ENCODE measurements at places on chromosomes 5 and 9.

DNA sequence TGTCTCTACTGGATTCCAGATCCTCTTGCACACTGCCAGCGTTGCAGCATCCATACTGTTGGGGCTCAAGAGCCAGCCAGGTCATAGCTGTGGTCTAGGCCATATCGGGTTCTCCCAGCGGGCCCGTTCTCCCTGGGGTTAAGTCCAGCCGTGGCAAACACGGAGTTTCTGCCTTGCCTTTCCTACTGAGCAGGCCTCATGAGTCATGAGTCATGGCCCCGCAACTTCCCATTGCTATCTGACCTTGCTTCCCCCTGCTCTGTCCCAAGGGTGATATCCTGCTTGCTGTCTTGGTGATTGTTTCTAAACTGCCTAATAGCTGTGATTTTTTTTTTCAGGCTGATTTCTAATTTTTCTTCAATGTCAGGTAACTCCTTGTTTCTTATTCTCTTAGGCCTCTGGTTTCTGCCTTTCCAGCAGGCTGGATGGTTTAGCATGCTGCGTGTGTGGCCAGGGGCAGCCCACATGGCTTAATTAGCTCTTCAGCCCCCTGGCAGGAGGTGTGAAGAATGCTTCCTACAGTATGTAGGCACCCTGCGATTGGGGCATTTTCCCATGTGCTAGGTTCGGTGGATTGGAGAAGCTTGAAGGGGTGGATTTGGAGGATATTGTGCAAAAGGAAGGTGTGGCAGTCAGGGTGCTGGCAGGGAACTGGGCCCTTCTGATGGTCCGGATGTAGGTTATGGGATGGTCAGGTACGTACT, 18.7 kb downstream of the DAPK1 start:
- no peaks in the 10 kb centered on the region for H3K4me1 ChIP-seq
- H3K27ac ChIP-seq, result no peak overlapping the region
- no peak overlapping the region for H3K4me3 ChIP-seq
- H3K27me3 ChIP-seq, result no peaks in the 10 kb centered on the region

- no peaks in the 10 kb centered on the region for H3K27me3 ChIP-seq
- peaks cover 6% of the 10 kb centered on the region for H3K4me1 ChIP-seq
- H3K4me3 ChIP-seq, result no peak overlapping the region
- no peaks in the 10 kb centered on the region for H3K36me3 ChIP-seq
- H3K27ac ChIP-seq, result no peak overlapping the region
Observed at GRCh38 chr9:22173908-22174307, 164.8 kb upstream of the CDKN2B start.

- H3K4me1 ChIP-seq, result no peaks in the 10 kb centered on the region
- no peaks in the 10 kb centered on the region for H3K27me3 ChIP-seq
- no peak overlapping the region for H3K27ac ChIP-seq
- H3K4me3 ChIP-seq, result no peak overlapping the region
- DNase-seq, result no peak
Observed at GRCh38 chr5:81161012-81161601, 72.0 kb upstream of the CKMT2 start.

DNA sequence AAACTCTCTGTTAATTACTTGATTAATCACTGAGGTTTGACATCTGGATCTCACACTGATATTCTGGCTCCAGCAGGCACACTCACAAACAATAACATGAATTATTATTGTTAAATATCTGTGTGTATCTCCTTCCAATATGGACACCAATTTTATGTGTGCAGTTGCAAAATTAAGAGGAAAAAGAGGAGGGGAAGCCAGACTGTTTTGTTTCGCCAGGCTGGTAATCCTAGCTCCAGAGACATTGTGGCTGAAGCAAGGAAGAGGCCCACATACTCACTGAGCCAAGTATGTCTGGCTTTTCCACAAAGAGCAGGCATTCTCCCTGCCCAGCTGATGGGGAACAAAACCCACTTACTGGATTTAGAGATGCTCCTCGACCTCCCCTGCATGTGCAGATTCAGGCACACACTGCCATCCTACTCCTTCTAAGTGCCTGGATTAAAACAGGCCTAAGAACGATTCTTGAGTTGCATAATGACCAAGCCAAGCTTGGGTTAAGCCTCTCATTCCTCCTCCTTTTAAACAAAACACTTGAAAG, 181.9 kb downstream of the ESM1 start:
- H3K4me3 ChIP-seq, result no peak overlapping the region
- no peaks in the 10 kb centered on the region for H3K27me3 ChIP-seq
- DNase-seq, result no peak

- no peaks in the 10 kb centered on the region for H3K36me3 ChIP-seq
- H3K4me3 ChIP-seq, result no peak overlapping the region
- no peaks in the 10 kb centered on the region for H3K27me3 ChIP-seq
- no peaks in the 10 kb centered on the region for H3K4me1 ChIP-seq
- no peak for DNase-seq
- H3K27ac ChIP-seq, result no peak overlapping the region
Observed at GRCh38 chr5:68722357-68722756, 371.5 kb upstream of the SLC30A5 start.

- H3K4me1 ChIP-seq, result no peaks in the 10 kb centered on the region
- no peak overlapping the region for H3K4me3 ChIP-seq
- no peak for DNase-seq
Observed at GRCh38 chr5:152855441-152855840, 450.4 kb upstream of the NMUR2 start.

DNA sequence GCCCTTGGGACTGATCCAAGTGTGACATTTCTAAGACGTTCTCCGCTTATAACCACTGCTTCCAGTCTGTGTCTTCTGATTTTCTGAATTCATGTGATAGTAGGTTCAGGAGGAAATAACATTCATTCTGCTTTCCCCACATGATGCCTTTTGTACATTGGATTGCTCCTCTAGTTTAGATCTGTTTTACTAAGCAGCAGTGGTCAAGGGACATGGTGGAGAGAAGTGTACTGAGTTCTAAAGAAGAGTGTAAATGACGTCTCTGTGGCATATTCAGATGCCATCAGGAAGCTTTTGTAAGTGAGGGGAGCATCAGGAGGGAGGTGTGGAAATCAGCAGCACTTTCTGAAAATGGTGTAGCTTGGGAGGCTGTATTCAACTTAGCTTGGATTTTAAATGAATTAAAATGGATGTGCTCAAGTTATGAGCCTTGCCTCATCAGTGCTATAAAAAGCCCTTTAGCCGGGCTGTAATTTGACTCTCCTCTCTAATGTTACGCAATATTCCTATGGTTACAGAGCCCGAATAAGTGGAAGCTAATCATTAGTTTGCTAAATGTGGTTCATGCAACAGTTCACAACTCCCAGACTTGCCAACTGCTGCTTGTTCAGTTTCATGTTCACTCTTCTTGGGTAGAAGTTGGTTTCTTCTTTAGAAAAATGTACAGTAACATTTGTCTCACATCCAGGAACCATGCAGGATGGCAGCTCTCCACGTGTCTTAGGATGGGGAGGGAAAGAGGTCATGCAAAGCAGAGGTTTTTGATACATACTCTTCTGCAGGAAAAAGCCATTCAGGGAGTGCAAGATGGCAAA, 281.3 kb downstream of the ARHGAP26 start:
- no peak for DNase-seq
- H3K4me1 ChIP-seq, result peaks cover 11% of the 10 kb centered on the region
- H3K4me3 ChIP-seq, result no peak overlapping the region
- H3K27ac ChIP-seq, result peak overlapping the region; percentile 50

- no peaks in the 10 kb centered on the region for H3K36me3 ChIP-seq
- no peak overlapping the region for H3K27ac ChIP-seq
- H3K4me3 ChIP-seq, result no peak overlapping the region
- no peaks in the 10 kb centered on the region for H3K27me3 ChIP-seq
- DNase-seq, result no peak
Observed at GRCh38 chr5:89072842-89073672, 190.1 kb upstream of the MEF2C start.

GRCh38 chr5:72523960-72524582, 16.9 kb upstream of the ZNF366 start:
- H3K27me3 ChIP-seq, result no peaks in the 10 kb centered on the region
- DNase-seq, result peak; percentile 42
- H3K4me3 ChIP-seq, result no peak overlapping the region
- no peaks in the 10 kb centered on the region for H3K36me3 ChIP-seq
- H3K27ac ChIP-seq, result no peak overlapping the region
- H3K4me1 ChIP-seq, result no peaks in the 10 kb centered on the region

- no peaks in the 10 kb centered on the region for H3K27me3 ChIP-seq
- DNase-seq, result no peak
- H3K27ac ChIP-seq, result no peak overlapping the region
- H3K4me1 ChIP-seq, result peaks cover 46% of the 10 kb centered on the region
Observed at GRCh38 chr9:99118782-99119466, 14.0 kb downstream of the TGFBR1 start.

DNA sequence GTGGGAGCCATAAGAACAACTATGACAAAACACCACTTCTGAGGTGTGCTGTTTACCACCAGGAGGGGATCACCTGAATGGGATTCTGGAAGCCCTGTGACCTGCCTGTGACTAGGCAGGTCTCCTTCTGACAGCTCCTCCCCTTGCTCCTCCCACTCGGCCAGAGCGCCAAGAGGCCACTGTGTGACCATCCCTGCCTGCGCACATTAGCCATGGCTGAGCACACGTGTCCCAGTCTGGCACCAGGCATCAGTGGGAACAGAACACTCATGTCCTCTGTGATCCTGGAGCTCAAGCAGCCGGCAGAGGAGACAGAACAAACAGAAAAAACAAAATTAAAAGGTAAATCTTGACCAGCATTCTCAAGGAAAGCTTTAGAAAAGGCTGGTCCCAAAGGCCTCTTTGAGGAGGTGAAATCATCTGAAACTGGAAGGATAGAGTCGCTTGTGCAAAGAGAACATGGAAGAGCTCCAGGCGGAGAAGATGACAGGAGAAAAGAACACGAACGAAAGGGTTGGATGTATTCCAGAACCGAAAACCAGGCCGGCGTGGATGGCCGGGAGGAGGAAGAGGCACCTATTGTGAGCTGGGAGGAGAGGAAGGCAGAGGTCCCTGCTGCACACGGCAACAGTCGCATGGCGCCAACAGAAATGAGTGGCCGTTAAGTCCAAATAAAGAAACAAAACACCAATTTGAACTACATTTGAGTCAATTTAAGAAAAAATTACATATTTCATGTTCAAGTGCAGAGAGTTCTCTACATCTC, 5.1 kb downstream of the MED10 start:
- H3K36me3 ChIP-seq, result peaks cover 10% of the 10 kb centered on the region
- no peak for DNase-seq
- H3K27ac ChIP-seq, result no peak overlapping the region
- no peak overlapping the region for H3K4me3 ChIP-seq

DNA sequence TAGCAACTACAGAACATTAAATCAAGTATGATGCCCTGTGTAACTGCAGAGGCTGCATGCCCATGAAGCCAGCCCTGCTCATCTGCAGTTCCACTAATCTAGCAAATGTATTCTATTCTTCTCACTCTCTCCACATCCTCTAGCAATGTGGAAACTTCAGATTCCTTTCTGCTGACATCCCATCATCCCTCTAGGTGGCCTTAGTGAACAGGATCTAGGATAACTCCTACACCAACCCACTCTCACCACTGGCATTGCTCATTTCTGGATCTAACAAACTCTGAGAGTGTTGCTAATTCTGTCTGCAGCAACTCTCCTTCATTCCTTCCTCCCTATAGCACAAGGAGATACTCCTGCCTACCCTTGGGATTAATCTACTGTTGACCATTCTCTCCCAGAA, 80.8 kb downstream of the FAM81B start:
- peaks cover 56% of the 10 kb centered on the region for H3K36me3 ChIP-seq
- H3K27me3 ChIP-seq, result no peaks in the 10 kb centered on the region
- no peaks in the 10 kb centered on the region for H3K4me1 ChIP-seq
- no peak overlapping the region for H3K27ac ChIP-seq
- no peak overlapping the region for H3K4me3 ChIP-seq
- no peak for DNase-seq

- no peaks in the 10 kb centered on the region for H3K27me3 ChIP-seq
- H3K36me3 ChIP-seq, result no peaks in the 10 kb centered on the region
- H3K27ac ChIP-seq, result no peak overlapping the region
- H3K4me1 ChIP-seq, result no peaks in the 10 kb centered on the region
- no peak overlapping the region for H3K4me3 ChIP-seq
- DNase-seq, result peak; percentile 3
Observed at GRCh38 chr5:172508471-172509404, 54.4 kb upstream of the SH3PXD2B start.

DNA sequence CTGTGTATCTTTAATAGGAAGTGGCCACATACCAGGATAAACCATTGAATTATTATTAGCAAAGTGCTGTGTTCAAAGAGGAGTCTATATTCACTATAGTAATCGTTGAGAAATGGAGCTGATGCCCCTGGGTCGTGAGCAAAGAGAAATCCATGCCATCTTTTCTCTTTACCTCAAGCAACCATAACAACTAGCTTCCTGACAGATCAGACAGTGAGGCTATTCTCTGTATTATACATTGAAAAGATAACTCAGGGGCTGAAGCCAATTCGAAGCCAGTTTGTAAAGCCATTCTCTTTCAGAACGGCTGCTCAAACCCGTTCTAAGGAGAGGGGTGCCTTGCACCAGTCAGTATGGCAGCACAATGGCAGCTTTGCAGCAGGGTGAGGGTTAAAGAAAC, 680.6 kb downstream of the SEMA5A start:
- no peak overlapping the region for H3K27ac ChIP-seq
- DNase-seq, result no peak
- no peak overlapping the region for H3K4me3 ChIP-seq
- no peaks in the 10 kb centered on the region for H3K27me3 ChIP-seq
- H3K4me1 ChIP-seq, result no peaks in the 10 kb centered on the region

DNA sequence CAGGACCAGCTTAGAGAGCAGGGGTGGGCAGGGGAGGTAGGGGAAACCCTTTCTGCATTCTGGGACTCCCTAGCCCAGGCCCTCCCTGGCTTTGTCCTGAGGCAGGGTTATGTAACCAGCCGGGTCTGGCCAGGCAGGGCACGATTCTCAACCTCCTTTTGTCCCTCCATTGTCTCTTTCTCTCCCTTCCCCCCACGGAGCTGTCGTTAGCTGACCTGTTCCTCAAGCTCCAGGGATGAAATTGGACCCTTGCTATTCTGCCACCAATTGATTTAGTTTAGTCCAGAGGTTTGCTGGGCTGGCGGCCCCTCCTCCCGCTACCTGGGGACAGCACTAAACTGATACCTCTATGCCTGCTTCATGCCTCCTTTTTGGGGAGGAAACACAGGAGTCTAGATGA, 9.4 kb upstream of the NDST1 start:
- H3K4me3 ChIP-seq, result no peak overlapping the region
- no peaks in the 10 kb centered on the region for H3K27me3 ChIP-seq
- peak overlapping the region; percentile 58 for H3K27ac ChIP-seq
- no peaks in the 10 kb centered on the region for H3K36me3 ChIP-seq
- H3K4me1 ChIP-seq, result no peaks in the 10 kb centered on the region

DNA sequence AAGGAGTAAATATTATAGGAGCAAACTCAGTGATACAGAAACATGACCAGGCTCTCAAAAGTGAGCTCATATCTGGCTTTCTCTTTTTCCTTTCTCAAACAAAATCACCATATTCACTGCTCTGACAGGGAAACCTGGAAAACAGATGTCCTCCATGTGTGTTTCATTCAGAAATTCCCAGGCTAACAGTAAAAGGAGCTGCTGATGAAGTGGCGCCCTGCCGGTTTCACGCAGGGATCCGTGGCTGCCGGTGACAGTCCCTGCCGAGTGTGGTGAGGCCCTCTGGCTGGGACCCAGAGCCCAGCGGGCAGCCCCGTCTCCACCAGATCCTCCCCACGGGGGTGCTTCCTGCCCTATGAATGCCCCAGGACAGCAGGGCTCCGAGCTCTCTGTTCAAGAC, 208.1 kb downstream of the GNA14 start:
- peaks cover 4% of the 10 kb centered on the region for H3K4me1 ChIP-seq
- no peaks in the 10 kb centered on the region for H3K36me3 ChIP-seq

- H3K36me3 ChIP-seq, result no peaks in the 10 kb centered on the region
- peaks cover under 1% of the 10 kb centered on the region for H3K4me1 ChIP-seq
- H3K27ac ChIP-seq, result no peak overlapping the region
- no peak for DNase-seq
- H3K27me3 ChIP-seq, result no peaks in the 10 kb centered on the region
Observed at GRCh38 chr9:126699401-126699881, 85.7 kb downstream of the LMX1B start.
